Upper lobe of right lung (tissue), 1 donor: ENCODE measurements at places on chromosomes 6 and 20. TPM values are rescaled to one million over a fixed set of nuclear protein-coding genes. Genes with fewer than 3 reads are reported as not detected.

- H3K36me3 ChIP-seq, result no peaks in the 10 kb centered on the region
- no peak for DNase-seq
- no peak overlapping the region for H3K4me3 ChIP-seq
- H3K27me3 ChIP-seq, result no peaks in the 10 kb centered on the region
These were observed 7.1 kb downstream of the KIF13A start for GRCh38 chr6:17980329-17980728.

- H3K27ac ChIP-seq, result no peak overlapping the region
- no peaks in the 10 kb centered on the region for H3K4me1 ChIP-seq
- no peak for DNase-seq
- H3K36me3 ChIP-seq, result no peaks in the 10 kb centered on the region
- H3K27me3 ChIP-seq, result no peaks in the 10 kb centered on the region
These were observed 141.0 kb downstream of the TBXT start for GRCh38 chr6:166026586-166027126.

- H3K4me3 ChIP-seq, result no peak overlapping the region
- no peaks in the 10 kb centered on the region for H3K36me3 ChIP-seq
- no peaks in the 10 kb centered on the region for H3K27me3 ChIP-seq
- no peak overlapping the region for H3K27ac ChIP-seq
These were observed 120.0 kb upstream of the TAB2 start for GRCh38 chr6:149197482-149197881.

- H3K4me1 ChIP-seq, result peaks cover 4% of the 10 kb centered on the region
- H3K4me3 ChIP-seq, result no peak overlapping the region
- DNase-seq, result no peak
- peaks cover 42% of the 10 kb centered on the region for H3K27me3 ChIP-seq
- no peak overlapping the region for H3K27ac ChIP-seq
- no peaks in the 10 kb centered on the region for H3K36me3 ChIP-seq
These were observed 12.3 kb downstream of the GPR31 start for GRCh38 chr6:167145461-167145860.

DNA sequence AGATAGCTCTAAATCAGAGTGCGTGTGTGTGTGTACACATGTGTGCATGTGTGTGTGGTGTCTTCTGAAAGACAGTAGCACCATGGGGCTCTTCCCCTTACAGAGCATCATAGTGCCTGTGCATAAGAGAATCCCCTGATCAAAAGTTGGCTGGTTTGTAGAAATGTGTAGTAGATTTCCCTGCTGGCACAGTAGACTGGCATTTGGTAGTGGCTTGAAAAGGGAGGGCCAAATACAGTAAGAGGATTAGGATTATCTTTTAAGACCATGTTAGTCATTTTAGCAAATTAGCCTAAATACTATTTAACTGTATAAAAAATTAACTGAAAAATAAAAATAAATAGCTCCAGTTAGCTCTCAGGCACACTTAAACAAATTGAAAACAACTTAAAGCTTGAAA lies 112.6 kb downstream of the B3GAT2 start:
- no peak overlapping the region for H3K4me3 ChIP-seq
- no peaks in the 10 kb centered on the region for H3K4me1 ChIP-seq
- DNase-seq, result no peak

DNA sequence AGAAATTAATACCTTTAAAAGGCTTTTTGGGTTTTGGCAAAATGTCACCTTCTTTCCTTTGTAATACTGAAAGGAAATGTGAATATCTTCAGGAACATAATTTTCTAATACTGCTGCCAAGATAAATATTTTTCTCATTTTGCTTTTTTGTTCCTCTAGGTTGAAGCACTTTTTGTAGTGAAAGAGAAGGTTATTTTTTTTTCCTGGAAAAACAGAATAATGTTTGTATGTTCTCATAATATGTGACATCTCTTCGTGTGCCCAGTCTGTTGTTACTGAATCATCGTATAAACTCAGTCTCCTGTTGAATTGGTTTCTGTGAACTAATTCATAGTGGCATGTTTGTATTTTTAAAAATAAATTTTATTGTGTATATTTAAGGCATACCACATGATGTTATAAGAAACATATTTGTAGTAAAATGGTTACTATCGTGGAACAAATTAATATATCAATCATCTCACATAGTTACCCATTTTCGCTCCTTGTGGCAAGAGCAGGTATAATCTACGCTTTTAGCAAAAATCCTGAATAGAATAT lies 74.4 kb downstream of the SH3BGRL2 start:
- H3K36me3 ChIP-seq, result no peaks in the 10 kb centered on the region
- H3K4me1 ChIP-seq, result no peaks in the 10 kb centered on the region
- no peak overlapping the region for H3K4me3 ChIP-seq
- no peaks in the 10 kb centered on the region for H3K27me3 ChIP-seq
- no peak for DNase-seq

GRCh38 chr6:151018046-151018445 lies 152.5 kb downstream of the MTHFD1L start:
- H3K36me3 ChIP-seq, result no peaks in the 10 kb centered on the region
- no peak for DNase-seq

DNA sequence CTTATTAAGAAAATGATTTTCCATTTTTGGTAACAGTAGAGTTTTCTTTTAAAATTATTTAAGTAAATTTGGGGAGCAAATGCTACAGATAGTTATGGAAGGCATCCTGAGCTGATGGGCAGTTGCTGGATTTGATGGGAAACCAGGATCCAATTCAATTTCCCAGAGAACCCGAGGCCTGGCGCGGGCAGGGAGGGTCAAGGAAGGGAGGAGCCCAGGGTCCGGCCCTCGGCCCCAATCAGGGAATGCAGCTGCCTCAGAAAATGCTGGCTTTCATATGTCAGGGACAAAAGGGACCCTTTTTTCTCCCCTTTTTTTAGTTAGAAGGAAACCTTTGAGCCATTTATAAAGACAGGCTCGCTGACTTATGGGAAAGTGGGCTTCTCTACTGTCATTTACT lies 42.1 kb downstream of the CTCFL start:
- H3K36me3 ChIP-seq, result no peaks in the 10 kb centered on the region
- no peak overlapping the region for H3K4me3 ChIP-seq
- H3K4me1 ChIP-seq, result no peaks in the 10 kb centered on the region
- no peak for DNase-seq
- peaks cover 14% of the 10 kb centered on the region for H3K27me3 ChIP-seq
- H3K27ac ChIP-seq, result no peak overlapping the region

DNA sequence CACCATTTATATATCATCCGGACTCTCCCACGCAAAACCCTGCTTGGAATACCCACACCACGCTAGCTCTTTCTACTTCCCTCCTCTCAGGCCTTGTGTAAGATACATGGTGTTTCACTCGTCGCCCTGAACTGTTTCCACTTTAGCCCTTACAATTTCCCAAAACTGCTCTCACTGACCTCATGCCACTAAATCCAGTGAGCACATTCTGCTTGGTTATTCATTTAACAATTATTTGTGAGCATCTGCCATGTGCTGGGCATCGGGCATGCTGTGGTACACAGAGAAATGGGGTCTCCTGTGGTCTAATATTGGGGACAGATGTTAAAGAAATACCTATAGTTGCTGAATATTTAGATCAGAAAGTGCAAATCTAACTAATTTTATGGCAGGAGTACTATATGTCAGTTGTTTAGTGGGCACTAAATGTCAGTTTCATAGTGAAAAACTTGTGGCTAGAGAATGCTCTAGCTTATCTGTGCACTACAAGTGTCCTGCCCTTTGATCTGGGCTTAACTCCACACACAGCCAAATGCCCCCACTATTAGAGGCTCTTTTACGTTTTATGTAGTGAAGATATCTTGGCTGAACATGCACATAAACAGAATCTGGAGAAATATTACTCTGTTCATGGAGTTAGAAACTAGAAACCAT lies 41.0 kb downstream of the PLEKHG1 start:
- no peaks in the 10 kb centered on the region for H3K27me3 ChIP-seq
- H3K4me3 ChIP-seq, result peak overlapping the region; percentile 31
- H3K36me3 ChIP-seq, result no peaks in the 10 kb centered on the region
- no peak for DNase-seq
- peaks cover 12% of the 10 kb centered on the region for H3K4me1 ChIP-seq

CITED2 gene
- 278 TPM for total RNA-seq

PROKR2 gene
- total RNA-seq, result not detected
